ENCODE measurements at places on chromosomes 6 and 20.

DNA sequence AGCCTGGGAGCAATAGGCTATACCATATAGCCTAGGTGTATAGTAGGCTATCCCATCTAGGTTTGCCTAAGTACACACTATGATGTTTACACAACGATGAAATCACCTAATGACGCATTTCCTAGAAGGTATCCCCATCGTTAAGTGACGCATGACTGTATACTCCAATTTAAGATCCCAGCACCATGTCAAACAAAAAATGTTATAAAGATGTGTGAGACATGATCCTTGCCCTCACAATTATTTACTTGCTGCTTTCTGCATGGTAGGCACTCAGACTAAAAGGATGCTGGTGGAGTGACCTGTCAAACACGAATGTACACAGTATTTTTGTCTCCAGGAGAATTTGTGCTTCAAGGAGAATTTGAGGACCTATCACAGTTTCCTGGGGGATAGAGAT is 32.3 kb downstream of the SNAP25 start:
- DNase-seq, result peak; percentile 26

GRCh38 chr20:58138395-58138794 is 90.1 kb downstream of the ANKRD60 start:
- no peak for DNase-seq

DNA sequence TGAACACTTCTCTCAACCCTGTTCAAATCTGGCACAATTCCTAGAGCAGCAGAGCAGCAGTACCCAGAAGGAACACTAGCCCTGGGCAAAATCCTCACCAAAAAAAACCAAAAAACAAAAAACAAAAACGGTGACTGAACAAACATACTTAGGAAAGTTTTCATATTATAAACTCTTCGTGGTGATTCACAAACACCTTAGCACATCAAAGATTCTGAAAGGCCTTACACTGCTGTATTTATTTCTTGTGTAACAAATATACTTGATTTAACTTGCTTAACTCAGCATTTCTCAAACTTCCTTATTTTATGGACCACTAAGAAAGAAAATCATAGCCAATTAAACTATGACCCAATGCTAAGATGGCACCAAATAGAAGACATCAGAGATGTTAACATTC is 57.8 kb upstream of the RREB1 start:
- DNase-seq, result no peak

- no peak for DNase-seq
These were observed 494.1 kb downstream of the PREX1 start for GRCh38 chr20:48333707-48334106.

DNA sequence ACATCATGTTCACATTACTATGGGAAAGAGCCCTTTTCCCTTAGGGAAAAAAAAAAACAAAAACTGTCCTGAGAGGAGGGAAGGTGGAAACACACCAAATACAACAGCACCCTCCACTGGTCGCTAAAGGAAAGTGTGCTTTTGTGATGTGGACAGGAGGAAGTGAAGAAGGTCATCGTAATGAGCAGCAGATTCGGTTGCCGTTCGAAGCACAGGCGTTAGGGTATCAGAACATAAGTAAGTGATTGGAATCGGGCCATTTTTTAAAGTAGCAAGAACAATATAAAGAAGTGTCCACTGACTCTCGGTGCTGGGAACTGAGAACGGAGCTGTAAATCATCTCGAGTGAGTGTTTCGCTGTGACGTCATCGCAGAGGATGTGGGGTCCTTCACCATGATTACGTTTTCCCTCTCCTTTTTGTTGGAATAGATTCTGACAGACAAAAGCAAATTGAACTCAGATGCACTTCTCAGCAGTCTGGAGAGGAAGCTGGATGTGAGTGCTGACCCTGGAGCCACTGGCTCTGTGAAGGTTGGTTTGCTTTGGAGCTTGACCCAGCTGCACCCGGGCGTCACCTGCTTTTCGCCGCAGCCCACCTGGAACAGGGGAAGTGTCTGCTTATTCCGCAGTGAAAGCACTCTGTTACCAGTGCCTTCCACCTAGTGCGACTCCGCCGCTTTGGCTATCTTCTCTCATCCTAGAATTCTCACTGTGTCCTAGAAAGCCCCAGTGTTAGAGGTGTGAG is 203.6 kb upstream of the GMDS start:
- DNase-seq, result peak; percentile 98

- DNase-seq, result no peak
These were observed 97.4 kb downstream of the SNX5 start for GRCh38 chr20:17871181-17871580.

- no peak for DNase-seq
These were observed 69.3 kb downstream of the FAM50B start for GRCh38 chr6:3918469-3918868.

DNA sequence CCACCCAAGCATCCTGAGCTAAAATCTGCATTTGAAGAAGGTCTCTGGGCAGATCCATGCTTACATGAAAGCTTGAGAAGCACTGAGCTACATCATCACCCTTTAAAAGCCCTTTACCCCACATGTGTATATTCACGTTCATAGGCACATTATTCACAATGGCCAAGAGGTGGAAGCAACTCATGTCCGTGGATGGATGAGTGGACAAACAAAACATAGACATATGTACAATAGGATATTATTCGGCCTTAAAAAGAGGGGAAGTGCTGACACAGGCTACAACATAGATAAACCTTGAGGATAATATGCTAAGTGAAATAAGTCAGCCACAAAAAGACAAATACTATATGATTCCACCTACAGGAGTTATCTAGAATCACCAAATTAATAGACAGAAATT is 17.6 kb downstream of the ADGRF5 start:
- no peak for DNase-seq

DNA sequence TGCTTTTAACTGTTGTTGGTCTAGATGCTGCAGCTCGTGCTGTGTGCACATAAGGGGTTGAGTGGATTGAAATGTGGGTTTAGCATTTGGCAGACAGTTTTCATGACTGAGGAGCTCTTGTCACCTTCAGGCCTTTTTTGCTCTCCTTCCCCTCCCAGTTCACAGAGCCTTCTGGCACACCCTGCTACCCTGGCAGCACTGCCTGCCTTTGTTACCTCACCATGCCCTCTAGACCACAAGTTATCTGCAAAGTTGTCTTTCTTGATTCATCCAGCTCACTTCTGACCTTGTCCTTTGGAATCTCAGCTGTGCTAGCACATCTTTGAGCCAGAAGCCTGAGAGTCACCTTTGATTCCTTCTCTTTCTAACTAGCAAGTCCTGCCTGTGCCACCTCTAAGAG is 348.9 kb upstream of the ZFP64 start:
- DNase-seq, result no peak

DNA sequence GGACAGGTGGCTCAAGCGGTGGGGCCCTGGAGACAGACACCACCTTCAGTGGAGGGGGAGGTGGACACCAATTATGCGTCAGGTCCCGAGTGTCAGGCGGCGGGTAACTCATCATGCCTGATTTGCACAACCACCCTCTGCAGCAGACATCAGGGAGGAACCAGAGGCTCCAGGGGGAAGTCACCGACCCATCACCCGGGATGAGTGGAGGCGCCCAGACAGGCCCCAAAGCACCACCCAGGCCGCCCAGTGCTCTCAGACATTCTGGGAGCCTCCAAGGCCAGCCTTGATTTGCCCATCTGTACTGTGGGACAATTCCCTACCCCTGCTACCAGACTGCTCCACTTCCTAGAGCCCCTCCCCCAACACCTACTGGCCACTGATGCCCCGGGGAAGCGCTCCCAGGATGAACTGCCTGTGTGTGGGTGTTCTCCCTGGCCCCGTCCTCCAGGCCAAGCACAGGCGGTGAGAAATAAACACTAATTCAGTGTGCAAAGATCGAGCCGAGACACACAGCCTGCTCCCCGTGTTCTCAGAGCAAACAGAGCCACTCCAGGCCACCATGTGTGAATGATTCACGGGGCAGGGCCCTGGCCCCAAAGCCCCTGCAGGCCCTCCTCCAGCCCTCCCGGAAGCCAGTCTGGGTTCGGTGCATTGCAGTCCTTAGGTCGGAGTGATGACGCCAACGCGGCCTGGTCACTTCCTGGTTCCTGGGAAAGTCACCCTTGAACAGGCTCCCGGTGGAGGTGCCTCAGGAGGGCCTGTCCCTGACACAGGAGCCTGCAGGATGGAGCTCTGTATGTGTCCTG is 107.2 kb downstream of the ASXL1 start:
- DNase-seq, result no peak

GRCh38 chr6:107819964-107820337 is 4.2 kb downstream of the SCML4 start:
- DNase-seq, result no peak

DNA sequence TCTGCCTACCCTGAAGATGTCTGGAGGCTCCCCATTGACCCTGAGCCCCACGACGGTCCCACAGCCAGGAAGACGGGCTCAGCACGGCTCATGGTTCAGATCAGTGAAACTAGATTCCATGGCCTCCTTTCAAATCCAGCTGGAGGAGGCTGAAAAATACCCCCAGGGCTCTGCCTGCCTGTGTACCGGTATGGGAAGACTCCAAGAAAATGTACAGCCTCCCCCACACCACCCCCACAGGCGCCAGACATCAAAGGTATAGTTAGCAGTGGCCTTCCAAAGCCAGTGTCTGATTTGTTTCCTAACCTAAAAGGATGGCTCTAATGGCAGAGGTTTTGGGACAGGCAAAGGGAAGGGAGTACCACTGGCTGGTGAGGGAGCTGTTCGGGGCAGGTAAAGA is 86.2 kb upstream of the SNAP25 start:
- DNase-seq, result no peak

DNA sequence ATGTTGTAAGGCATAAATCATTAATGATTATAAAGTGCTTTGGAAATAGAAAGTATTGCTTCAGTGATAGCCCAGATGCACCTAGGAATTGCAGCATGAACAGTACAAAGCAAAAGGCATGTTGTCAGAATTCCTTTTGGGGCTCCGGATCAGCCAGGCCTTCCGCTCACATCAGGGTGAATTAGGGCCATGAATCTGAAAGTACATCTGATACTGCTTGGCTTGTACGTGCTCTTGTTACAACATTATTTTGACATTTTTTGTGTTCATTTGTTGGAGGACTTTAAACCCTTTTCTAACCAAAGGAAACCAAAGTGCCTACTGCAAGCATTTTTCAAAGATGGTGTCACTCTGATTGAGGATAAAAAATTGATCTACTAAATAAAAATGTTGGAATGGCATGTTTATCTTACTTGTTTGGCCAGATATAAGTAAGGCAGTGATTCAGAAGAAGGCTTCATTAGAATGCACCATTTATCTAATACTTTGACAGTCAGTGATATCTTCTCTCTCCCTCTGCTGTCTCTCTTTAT is 1005.6 kb upstream of the FLRT3 start:
- DNase-seq, result no peak

GRCh38 chr6:53827531-53827930 is 32.7 kb downstream of the LRRC1 start:
- DNase-seq, result no peak

DNA sequence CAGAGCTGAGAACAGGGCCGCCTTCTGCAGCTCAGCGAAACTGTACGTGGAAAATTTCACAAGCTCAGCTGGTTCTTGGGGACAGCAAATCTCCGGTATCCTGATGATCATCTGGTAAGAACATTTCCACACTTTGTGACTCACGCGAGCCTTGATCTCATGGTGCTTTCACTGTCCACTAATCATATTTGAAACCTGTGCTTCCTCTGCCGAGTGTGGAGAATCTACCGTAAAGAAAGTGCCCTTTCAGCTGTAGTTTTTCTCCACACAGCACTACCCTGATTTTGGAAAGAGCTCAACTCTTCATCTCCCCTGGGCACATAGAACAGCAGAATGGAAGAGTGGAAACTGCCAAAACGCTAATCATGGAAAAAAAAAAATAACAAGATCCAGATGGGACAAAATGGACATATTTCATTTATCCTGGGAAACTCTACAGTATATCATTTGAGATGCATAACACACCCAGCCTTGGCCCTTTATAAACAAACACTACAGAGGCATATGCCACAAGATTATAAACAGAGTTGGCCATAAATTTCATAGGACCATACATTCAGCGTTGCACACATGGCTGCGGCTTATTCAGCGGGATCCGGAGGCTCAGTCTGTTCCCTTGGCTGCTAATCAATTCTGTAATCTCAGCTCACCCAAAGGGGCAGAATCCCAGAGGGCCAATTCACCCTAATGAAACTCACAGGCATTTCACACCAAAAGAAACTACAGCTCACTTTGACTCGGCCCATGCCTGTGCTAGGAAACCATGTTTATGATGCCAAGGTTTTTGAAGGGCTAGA is 434.5 kb downstream of the HDGFL1 start:
- no peak for DNase-seq

DNA sequence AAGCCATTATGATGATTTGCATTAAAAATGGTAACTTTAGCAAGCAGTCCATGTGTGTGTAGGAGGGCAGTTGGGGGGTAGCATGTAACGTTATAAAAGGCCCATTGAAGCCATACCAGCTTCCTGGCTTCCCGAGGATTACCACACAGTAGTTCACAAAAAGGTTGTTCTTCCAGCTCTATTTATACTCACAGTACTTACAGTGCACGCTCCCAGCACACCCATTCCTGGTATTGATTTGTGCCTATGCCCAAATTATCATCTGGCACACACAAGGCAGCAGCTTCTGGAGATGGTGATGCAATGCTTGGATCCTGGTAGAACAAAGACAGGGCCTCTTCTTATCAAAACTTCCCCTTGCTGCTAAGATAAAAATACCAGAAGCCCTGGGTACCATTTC is 436.8 kb downstream of the HAO1 start:
- DNase-seq, result no peak

- no peak for DNase-seq
These were observed 723 bp upstream of the IFT52 start for GRCh38 chr20:43590036-43590391.

DNA sequence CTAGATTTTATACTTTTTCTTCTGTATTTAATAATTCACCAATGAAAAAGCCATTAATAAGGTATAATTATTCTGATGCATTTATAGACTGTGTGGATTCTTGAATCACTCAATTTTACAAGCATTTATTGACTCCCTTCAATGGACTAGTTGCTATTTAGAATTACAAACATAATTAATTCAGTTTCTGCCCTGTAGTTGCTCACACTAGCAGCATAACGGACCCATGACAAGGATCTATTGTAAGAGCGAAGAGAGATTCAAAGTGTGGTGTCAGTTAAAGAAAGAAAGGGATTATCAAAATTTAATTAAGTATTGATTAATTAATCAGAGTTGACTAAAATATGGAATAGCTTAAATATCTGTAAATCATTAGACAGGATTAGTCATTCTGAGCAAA is 602.6 kb upstream of the PTCHD4 start:
- no peak for DNase-seq
